ENCODE measurements at places on chromosomes 5 and 9. TPM values are rescaled to one million over a fixed set of nuclear protein-coding genes. Genes with fewer than 3 reads are reported as not detected.

DNA sequence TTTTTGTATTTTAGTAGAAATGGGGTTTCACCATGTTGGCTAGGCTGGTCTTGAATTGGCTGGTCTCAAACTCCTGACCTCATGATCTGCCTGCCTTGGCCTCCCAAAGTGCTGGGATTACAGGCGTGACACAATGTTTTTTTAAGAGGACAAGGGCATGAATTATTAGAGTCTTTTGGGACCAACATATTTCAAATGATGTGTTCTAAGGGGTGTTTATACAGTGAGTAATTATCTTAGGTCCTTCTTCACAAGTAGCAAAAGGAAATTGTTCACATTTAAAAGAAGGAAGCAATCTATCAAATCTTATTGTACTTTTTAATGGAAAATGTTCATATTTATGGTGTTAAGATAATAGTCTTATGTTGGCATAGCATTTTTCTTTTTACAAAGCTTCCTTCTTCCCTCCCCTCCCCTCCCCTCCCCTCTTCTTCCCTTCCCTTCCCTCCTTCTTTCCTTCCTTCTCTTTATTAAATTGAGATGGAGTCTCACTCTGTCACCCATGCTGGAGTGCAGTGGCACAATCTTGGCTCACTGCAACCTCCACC, 6.7 kb downstream of the GNG10 start:
- H3K4me3 ChIP-seq, result no peak overlapping the region
- no peak for DNase-seq
- no peak overlapping the region for H3K27ac ChIP-seq

DNA sequence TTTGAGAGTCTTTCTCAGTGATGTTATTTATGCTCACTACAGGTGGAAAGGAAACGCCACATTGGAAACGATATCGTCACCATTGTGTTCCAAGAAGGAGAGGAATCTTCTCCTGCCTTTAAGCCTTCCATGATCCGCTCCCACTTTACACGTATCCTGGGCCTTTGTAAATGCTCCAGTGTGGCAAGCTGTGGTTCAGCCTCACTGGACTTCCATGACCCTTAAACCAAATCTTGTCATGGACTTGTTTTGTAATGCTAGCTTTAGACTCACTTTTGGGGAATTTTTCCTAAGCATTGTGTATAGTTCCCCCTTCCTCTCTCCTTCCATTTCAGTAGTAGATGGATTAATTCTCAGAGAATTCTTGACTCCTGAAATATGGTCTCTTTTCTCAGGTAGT, 60.9 kb upstream of the SLC2A8 start:
- H3K4me1 ChIP-seq, result no peaks in the 10 kb centered on the region
- no peak overlapping the region for H3K4me3 ChIP-seq
- no peaks in the 10 kb centered on the region for H3K27me3 ChIP-seq
- DNase-seq, result no peak
- H3K27ac ChIP-seq, result no peak overlapping the region
- H3K36me3 ChIP-seq, result no peaks in the 10 kb centered on the region

GRCh38 chr5:75324791-75325190, 12.2 kb upstream of the HMGCR start:
- DNase-seq, result no peak
- no peaks in the 10 kb centered on the region for H3K27me3 ChIP-seq
- H3K36me3 ChIP-seq, result no peaks in the 10 kb centered on the region

GRCh38 chr9:94937214-94937903, 210.9 kb downstream of the AOPEP start:
- no peaks in the 10 kb centered on the region for H3K36me3 ChIP-seq
- no peak overlapping the region for H3K4me3 ChIP-seq
- no peak overlapping the region for H3K27ac ChIP-seq

DNA sequence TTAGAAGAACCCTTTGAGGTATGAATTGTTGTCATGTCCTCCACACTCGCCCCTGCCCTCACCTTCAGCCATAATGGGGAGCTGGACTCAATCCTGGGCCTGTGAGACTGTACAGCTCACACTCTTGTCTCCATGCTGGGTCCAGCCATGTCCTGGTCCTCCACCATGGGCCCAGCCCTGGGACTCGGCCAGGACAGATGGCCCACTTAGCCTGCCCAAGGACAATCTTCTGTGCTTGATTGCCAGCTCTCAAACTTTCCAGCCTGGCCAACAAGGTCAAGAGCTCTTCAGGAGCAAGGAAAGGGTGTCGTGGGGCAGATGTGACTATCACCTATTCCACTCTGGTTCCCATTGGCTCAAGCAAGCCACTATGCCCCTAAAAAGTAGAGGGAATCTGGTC, 90.8 kb downstream of the HRH2 start:
- no peak overlapping the region for H3K27ac ChIP-seq
- no peak overlapping the region for H3K4me3 ChIP-seq
- DNase-seq, result no peak
- H3K36me3 ChIP-seq, result no peaks in the 10 kb centered on the region

GRCh38 chr5:149811453-149811852, 81.3 kb downstream of the PPARGC1B start:
- H3K27me3 ChIP-seq, result no peaks in the 10 kb centered on the region
- no peaks in the 10 kb centered on the region for H3K36me3 ChIP-seq
- H3K27ac ChIP-seq, result no peak overlapping the region
- no peaks in the 10 kb centered on the region for H3K4me1 ChIP-seq
- no peak for DNase-seq
- H3K4me3 ChIP-seq, result no peak overlapping the region

GRCh38 chr9:93475856-93476255, 22.5 kb upstream of the FAM120AOS start:
- peaks cover 3% of the 10 kb centered on the region for H3K4me1 ChIP-seq
- no peak overlapping the region for H3K27ac ChIP-seq
- H3K27me3 ChIP-seq, result no peaks in the 10 kb centered on the region
- peaks cover 23% of the 10 kb centered on the region for H3K36me3 ChIP-seq

DNA sequence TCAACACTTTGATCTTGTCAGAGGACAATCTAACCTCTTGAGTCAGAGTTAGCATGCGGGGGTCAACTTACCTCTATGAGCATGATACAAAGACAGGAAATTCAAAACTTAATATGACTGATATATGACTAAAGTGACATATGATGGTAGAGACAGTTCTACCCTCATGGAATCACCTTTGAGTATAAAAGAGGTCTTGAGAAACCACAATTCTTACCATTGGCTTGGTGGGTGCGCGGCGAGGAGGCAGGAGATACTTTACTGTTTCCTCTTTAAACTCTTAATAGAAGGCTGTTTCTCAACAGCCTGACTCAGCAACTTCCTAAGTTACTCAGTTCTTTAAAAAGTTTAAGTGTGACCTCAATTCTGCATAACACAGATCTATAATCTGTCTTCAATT, 372.8 kb downstream of the KIAA0825 start:
- H3K27ac ChIP-seq, result no peak overlapping the region
- H3K4me1 ChIP-seq, result no peaks in the 10 kb centered on the region
- H3K27me3 ChIP-seq, result no peaks in the 10 kb centered on the region
- H3K36me3 ChIP-seq, result no peaks in the 10 kb centered on the region
- no peak for DNase-seq

DNA sequence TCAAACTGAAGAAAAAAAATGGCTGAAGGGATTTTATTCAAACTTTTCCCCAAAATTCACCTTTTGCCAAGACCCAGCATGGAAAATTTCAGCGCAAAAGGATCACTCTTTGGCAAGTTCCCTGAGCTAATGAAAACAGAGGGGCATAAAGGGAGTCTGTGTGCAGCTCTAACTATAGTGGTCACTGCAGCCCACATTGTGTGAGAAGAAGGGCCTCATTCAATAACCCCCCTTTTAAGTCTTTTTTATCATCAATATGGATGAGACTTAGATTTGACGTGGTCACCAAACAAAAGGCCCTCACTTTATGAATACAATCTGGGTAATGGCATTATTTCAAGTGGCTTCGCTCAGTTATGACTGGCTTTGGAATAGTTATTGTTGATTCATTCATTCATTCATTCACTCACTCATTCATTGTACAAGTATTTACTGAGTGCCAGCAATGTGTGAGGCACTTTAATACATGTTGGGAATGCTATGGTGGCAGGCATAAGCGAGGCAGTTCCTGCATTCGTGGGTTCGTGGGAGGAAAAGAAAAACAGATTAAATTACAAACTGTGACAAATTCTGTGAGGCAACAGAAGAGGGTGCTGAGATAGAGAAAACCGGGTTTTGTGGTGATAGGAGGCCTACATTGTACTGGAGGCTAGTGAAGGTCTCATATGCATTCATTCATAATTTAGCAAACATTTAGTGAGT, 145.7 kb upstream of the KLF4 start:
- H3K36me3 ChIP-seq, result no peaks in the 10 kb centered on the region
- no peak for DNase-seq
- peaks cover 5% of the 10 kb centered on the region for H3K4me1 ChIP-seq
- no peaks in the 10 kb centered on the region for H3K27me3 ChIP-seq

DNA sequence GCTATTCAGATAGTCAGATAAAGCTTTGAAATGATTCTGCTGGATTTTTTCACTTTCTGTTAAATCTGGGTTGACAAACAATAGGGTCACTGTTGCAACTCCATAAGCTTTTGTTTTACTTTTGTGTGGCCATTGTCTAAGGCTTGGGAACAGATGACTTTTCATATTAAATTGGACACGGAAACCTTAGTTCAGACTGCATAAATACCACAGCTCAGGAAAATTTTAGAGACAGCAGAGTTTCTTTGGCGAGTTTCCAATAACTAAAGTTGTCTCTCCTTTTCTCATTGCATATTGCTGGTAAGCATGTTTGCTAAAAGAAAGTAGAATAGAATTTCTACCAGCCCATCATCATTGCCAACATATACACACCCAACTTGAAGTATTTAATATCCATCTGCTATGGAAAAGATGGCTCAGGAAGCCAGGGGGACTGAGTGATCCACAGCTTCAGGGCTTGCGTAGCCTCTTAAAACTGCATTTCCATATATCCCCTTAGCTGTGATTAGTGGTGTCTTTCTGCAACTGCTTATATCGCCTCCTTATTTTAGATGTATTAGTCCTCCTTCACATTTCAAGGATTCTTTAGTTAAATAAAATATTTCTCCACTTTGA, 168.2 kb downstream of the ARHGAP26 start:
- H3K27ac ChIP-seq, result no peak overlapping the region
- H3K27me3 ChIP-seq, result no peaks in the 10 kb centered on the region
- peaks cover 6% of the 10 kb centered on the region for H3K4me1 ChIP-seq
- no peak for DNase-seq

Gene PCDHB16
- not detected for total RNA-seq

Gene BHMT2
- not detected for total RNA-seq

DNA sequence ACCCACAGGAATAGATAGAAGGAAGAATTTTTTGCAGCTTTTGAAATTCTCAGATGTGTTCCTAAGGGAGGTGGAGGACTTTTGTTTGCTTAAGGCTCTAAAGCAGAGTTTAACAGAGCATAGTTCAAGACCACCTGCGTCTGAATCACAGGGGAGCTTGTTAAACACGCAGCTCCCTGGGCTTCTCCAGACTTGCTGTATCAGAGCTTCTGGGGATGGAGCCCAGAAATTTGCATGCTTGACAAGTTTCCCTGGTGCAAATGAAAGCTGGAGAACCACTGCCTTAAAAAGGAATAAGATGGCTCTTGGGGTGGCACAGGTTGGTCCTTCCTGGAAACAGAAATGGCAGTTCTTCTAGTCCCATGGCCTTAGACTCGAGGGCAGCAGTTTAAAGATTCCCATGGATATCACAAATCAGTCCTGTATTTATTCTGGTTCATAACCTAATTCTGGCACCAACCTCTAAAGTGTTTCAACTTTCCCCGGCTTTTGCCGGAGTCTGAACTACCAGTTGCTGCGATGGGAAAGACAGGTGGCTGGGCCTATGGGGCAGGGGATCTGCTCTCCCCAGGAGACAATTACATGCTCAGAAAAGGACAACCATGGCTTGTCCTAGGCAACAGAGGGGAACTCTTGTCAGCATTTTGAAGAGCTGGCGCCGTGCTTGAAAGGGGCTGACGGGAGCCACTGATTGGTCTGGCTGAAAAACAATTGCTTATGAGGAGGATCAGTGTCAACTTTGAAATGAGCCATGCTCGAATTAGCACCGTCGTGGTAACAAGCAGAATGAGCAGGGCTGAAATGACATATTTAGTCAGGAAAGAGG, 599.6 kb downstream of the CCDC171 start:
- no peak overlapping the region for H3K4me3 ChIP-seq
- H3K27me3 ChIP-seq, result no peaks in the 10 kb centered on the region
- no peaks in the 10 kb centered on the region for H3K4me1 ChIP-seq
- DNase-seq, result no peak
- no peaks in the 10 kb centered on the region for H3K36me3 ChIP-seq

GRCh38 chr5:175243441-175243840, 200.5 kb downstream of the DRD1 start:
- H3K4me1 ChIP-seq, result no peaks in the 10 kb centered on the region
- no peaks in the 10 kb centered on the region for H3K36me3 ChIP-seq
- no peak overlapping the region for H3K27ac ChIP-seq
- no peak overlapping the region for H3K4me3 ChIP-seq
- H3K27me3 ChIP-seq, result no peaks in the 10 kb centered on the region

Gene SPAAR
- total RNA-seq, result not detected

Gene SPINK4
- total RNA-seq, result not detected

GRCh38 chr9:107530679-107531078, 41.1 kb upstream of the KLF4 start:
- H3K4me3 ChIP-seq, result no peak overlapping the region
- no peak overlapping the region for H3K27ac ChIP-seq
- DNase-seq, result no peak
- no peaks in the 10 kb centered on the region for H3K27me3 ChIP-seq
- no peaks in the 10 kb centered on the region for H3K36me3 ChIP-seq

Gene DNAJB5
- total RNA-seq, result 2.4 TPM

- H3K27ac ChIP-seq, result no peak overlapping the region
- H3K27me3 ChIP-seq, result no peaks in the 10 kb centered on the region
- DNase-seq, result no peak
Observed at GRCh38 chr5:118818604-118819003, 169.7 kb downstream of the DTWD2 start.

DNA sequence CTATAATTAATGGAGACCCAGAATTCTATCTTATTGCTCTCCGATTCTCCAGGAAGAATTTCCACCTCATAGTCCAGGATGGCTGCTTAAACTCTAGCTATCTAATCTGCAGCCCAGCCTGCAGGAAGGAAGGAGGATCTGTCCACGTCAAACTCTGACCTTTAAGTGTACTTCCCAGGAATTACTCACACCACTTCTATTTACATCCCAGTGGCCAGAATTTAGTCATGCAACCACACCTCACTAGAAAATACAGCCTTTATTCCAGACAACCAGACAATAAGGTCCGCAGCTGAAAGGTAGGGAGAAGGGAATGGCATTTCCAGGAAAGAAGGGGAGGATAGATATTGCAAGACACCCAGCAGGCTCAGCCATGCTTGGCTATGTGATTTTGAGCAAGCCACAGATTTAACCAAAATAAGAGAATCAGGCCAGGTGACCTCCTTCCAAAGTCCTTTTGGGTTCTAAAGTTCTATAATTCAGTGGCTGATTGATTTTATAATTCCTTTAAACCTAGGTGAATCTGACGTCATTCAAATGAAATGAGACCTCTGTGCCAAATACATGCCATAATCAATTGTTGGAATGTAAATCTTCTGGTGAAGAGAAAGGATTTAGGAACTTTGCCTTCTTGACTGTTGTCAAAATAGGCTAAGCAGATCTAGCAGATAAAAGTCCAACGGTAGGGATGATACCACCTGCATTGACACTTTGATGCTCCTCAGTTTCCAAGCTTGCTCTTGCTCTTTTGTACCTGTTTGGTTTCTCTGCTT, 3.7 kb upstream of the DENND1A start:
- no peak overlapping the region for H3K27ac ChIP-seq
- no peak overlapping the region for H3K4me3 ChIP-seq
- H3K4me1 ChIP-seq, result peaks cover 12% of the 10 kb centered on the region
- no peak for DNase-seq
- H3K36me3 ChIP-seq, result no peaks in the 10 kb centered on the region
- no peaks in the 10 kb centered on the region for H3K27me3 ChIP-seq

Gene FOXD4L4
- not detected for total RNA-seq

All from natural killer cell (primary cell).